ENCODE measurements at places on chromosomes 4 and X.
A peak's percentile ranks its signal among the peaks of the same experiment; 100 is the strongest.

DNA sequence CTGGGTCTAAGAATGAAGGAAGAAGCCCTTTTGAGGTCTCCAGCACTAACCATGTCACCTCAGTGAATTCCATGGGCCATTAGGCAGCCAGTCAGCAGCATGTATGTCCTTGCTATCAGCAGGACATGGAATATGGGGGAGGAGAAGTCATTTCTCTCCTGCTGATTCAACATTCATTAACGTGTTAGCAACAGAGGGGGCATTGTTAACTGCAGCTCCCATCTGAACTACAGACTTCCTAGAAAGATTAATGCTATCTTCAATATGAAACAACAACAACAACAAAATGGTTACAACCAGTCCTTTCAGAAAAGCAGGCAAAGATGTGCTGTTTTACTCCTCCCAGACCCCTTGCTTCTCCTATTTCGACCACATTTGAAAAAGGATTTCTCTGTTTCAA is 120.4 kb upstream of the SLC34A2 start:
- DNase-seq = no peak

DNA sequence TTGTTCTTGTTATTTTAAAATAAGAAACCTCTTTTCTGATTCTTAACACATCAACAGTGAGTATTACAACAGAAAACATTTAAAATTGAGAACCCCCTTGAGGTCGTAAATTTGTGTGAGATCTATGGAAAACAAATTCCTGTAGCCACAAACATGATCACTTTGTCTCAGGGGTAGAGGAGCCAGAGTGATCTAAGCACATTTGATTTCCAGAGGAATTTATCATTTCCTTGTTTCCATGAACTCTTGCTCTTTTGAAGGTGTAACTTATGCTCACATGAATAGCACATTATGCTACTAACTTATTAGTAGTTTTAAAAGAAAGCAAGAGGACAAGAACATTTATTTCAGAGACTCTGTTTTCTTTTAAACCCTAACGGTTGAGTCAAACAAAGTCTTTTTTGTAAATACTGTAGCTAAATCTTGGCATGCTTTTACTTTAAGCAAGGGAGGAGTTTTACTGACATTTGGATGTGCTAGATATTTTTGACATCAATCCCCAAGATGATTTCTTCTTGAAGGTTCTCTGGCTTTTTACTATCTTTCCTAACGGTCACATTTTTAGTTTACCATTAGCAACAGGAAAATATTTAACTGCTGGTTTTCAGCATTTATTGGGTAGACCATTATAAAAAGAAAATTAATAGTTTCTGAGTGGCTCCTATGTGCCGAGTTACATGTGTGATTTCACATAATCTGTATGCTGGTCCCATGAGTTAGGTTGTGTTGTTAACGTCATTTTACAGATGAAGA is 27.9 kb upstream of the ZCCHC12 start:
- DNase-seq = no peak

GRCh38 chrX:18961686-18962085 is 22.2 kb downstream of the PHKA2 start:
- no peak for DNase-seq

- no peak for DNase-seq
Measured at GRCh38 chrX:82528525-82528924, 979.6 kb upstream of the POU3F4 start.

GRCh38 chr4:24472514-24473308 is 111.6 kb downstream of the DHX15 start:
- peak; percentile 75 for DNase-seq

GRCh38 chr4:120869613-120870278 is 52.8 kb downstream of the PRDM5 start:
- no peak for DNase-seq

DNA sequence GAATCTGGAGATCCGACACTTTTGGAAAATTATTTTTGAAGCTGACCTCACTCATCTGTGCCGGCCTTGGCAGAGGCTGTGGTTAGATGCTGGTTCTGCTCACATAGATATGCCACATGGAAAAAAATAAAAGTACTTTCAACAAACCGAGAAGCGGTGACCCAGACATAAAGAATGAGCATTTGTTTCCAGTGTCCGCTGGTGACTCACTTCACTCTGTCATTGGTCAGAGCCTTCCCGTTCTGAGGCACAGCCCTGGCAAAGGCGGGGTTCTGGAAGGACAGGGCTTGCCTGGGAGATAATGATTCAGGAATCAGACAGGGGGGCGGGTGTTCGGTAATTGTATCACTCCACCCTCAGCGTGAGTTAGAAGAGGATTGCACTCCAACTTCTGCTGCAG is 172.4 kb upstream of the MXRA5 start:
- DNase-seq = no peak

DNA sequence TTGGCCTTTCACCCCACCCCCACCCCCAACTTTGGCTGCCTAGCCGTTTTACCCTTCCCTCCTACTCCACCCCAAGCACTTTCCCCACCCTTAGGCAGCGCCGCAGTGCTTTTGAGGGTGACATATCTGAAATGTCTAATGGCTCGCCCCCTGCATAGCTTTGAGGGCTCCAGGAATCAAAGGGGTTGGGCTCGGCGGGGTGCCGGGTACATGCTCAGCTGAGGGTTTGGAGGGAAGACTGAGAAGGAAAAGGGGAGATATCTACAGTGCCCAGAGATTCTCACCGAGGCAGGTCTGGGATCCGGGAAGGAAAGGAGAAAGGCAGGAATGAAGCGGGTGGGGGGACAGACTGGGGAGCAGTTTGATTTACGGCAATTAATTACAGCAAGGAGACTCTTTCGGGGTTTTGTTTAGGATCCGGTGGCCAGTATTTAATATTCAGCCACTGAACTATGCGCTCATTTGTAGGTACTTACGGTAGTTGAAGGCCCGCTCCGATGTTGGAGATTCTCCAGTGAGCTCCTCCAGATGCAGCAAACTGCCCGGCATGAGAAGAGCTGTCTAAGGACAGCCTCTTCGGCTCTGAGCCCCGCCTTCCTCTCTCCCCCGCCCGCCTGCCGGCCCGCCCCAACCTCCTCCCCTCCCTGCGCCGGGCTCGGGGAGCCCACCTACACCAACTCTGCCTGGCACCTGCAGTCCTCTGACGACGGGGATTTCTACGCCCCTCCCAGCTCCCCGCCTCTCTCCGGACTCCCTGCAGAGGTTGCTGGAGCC is at the start of gene IGSF1:
TSS of gene IGSF1 (minus strand) at position 569 of the 774 bp plus-strand sequence. CDS start 2,632 bp downstream, outside the sequence.
- no peak for DNase-seq

DNA sequence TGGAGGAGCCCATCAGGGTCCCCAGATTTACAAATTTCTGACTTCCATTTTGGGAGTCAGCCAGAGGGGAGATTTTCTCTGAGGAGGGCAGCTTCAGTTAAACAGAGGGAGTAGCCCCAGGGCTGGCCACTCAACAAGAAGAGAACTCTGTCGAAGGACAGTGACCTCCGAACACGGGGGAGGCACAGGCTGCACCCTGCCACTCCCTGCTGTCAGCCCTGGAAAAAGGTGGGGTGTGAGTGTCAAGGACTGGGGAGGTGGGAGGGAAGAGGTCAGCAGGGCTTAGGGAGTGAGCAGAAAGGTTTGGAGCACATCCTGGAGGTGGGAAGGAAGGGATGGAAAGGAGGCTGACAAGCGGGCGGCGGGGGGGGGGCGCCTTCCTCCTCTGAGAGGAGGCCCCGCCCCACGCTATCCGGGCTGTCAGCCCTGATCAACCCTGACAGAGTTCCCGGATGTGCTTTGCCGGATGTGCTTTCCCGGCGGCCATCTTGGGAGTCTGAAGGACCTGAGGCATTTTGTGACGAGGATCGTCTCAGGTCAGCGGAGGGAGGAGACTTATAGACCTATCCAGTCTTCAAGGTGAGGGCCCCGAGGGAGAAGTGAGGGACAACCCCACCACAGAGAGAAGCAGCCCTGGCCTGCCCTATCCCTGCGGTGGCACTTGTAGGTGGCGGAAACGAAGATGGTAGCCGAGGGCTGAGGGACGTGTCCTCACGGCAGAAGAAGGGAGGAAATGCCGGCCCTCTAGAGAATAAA is at the start of gene MAGEC1:
TSS of gene MAGEC1 (plus strand) at position 495 of the 756 bp plus-strand sequence. CDS start 1,179 bp downstream, outside the sequence.
- no peak for DNase-seq

GRCh38 chr4:95084584-95084983 is 326.8 kb downstream of the BMPR1B start:
- DNase-seq = no peak

GRCh38 chr4:169948271-169948670 is 77.9 kb downstream of the MFAP3L start:
- DNase-seq = no peak

- no peak for DNase-seq
Measured at GRCh38 chr4:159042097-159042605, 60.7 kb upstream of the RAPGEF2 start.

GRCh38 chr4:10023050-10023419 is 1.7 kb upstream of the SLC2A9 start:
- no peak for DNase-seq

GRCh38 chr4:138492176-138492575 is 250.0 kb upstream of the SLC7A11 start:
- no peak for DNase-seq

DNA sequence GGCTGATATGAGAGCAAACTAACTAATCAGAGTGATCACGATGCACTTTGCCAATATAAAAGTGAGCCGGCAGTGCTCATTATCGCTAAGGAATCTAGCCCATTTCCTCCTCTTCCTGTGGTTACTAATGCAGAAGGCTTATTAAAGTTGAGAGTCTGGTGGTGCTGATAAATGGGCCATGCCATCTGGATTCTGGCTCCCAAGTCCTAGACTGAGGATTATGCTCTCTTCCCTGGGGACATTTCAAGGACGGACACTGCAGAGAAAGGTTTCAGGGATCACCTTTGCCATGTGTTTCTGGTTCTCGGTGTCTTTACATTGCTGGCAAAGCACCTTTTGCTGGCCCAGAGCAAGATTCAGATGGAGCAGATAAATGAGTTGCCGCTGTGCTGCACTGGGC is 85.3 kb downstream of the RTL5 start:
- no peak for DNase-seq

GRCh38 chr4:21888195-21888976 is 60.2 kb downstream of the KCNIP4 start:
- no peak for DNase-seq

DNA sequence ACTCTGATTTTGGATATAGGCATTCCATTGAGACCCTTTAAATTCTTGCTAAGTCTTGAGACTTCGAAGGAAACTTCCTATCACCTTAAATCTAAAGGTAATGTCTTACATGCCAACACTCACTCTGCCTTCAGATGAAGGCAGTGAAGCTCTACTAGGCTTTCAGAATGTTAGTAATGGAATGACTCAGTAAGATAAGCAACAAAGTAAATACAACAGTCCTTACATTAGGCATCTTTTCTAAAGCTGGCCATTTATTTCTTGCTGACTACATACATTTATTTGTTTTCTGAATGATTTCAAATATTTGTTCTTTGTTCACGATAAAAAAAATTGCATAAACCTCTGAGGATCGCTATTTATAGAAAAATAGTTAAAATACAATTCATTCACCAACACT is 43.5 kb downstream of the ASIC5 start:
- no peak for DNase-seq

DNA sequence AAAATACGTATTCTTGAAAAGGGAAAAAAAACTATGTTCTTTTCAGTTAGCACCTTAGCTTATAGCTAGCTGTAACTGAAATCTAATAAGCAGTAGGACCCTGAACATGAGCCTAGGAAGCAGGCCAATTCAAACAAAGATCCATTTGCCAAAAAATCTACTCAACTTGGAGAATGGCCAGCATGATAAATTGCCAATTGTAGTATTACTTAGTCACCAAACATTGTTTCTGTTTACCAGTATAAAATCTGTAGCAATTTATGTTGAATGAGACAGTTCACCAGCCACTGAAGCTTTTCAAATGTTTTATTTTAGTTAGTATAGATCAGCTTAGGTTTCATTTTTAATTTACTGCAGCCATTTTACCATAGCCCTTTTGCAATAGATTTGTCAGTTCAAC is 323.6 kb upstream of the DIPK2B start:
- no peak for DNase-seq

DNA sequence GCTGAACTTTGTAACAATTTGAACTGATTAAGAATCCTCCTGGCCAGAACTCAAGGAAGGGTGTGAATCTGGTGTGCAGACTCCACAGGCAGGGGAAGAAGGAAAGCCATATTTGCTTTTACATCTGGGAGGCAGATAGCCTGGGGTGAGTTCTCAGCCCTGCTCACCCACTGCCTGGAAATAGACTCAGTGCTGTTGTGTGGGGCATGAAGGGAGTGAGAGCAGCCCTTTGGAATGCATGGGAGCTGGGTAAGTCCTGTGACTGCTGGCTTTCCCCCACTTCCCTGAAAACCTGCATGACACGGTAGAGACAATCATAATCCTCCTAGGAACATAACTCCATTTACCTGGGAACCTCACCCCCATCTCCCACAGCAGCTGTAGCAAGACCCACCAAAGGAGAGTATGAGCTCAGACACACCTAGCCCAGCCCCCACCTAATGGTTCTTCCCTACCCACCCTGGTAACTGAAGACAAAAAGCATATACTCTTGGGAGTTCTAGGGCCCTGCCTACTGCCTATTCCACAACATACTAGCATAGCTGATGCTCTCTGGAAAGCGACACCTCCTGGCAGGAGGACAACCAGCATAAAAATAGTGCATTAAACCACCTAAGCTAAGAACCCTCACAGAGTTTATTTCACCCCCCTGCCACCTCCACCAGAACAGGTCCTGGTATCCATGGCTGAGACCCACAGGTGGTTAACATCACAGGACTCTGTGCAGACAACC is 59.3 kb upstream of the UBQLN2 start:
- no peak for DNase-seq

DNA sequence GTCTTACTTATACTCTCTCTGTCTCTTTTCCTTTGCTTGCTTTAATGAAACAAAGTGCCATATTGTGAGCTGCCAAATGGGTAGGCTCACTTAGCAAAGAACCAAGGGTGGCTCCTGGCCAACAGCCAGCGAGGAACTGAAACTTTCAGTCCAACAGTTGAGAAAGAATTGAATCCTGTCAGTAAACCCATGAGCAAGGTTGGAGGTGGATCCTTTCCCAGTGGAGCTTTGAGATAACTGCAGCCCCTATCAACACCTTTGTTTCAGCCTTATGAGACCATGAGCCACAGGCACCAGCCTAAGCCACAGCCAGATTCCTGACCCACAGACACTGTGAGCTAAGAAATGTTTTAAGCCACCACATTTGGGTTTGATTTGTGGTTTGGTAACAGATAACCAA is 362.2 kb downstream of the PDGFC start:
- no peak for DNase-seq

- no peak for DNase-seq
Measured at GRCh38 chr4:55752810-55753209, 66.8 kb upstream of the EXOC1L start.

- no peak for DNase-seq
Measured at GRCh38 chrX:16999275-16999674, 52.8 kb downstream of the REPS2 start.

GRCh38 chr4:176376032-176376614 is 56.4 kb downstream of the SPCS3 start:
- DNase-seq = no peak

DNA sequence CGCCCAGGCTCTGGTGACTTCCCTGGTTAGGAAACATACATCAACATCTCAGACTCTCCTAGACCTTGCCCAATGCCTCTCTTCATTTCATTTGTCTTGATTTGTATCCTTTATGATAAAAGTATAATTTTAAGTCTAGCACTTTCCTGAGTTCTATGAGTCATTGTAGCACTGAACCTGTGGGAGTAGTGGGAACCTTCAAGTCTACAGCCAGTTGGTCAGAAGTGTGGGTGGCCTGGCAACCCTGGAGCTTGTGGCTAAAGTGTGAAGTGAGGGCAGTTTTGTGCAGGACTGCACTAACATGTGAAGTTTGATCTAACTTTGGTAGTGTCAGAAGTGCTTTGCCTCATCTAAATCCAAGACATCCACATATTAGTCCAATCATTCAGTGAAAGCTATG is 259.3 kb upstream of the IGFBP7 start:
- DNase-seq = no peak

- no peak for DNase-seq
Measured at GRCh38 chr4:174334628-174335027, 50.9 kb downstream of the CEP44 start.
